Suppressor macrophage (primary cell): ENCODE measurements at places on chromosomes 3 and 15.

DNA sequence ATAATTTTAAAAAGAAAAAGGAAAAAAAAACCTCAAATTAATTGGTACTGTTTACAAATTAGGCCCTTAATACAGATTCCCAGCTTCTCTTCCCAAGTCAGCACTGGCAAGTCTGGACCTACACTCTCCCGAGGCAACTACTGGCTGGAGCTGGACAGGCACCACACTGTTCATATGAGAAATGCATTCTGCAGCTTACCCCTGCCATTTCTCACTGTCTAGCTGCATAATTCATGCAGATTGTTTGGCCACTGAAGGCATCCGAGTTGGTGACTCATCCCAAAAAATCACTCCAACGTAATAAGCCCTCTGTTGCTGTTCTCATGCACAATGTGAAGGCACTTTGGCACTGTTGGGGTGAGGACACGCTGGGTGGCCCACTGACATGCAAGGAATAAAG is 45.3 kb downstream of the ROPN1B start:
- DNase-seq, result no peak

DNA sequence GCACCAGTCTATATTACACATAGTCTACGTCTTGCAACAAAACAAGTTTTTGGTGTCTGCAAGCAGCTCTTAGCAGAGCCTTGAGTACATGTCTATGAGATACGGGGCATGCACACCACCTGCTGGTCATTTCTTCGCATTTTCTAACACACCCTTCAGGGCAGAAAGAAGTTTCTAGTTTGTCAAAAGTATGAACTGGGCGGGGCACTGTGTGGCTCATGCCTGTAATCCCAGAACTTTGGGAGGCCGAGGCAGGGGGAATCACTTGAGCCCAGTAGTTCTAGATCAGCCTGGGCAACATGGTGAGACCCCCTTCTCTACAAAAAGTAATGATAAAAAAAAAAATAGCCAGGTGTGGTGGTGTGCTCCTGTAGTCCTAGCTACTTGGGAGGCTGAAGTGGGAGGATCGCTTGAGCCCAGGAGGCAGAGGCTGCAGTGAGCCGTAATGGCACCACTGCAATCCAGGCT is 64.2 kb upstream of the ARL8B start:
- peak; percentile 89 for DNase-seq

- DNase-seq, result peak; percentile 63
Observed at GRCh38 chr3:27632431-27633223, 89.5 kb downstream of the EOMES start.

- peak; percentile 50 for DNase-seq
Observed at GRCh38 chr3:112777811-112778210, 68.9 kb downstream of the CD200R1L start.

DNA sequence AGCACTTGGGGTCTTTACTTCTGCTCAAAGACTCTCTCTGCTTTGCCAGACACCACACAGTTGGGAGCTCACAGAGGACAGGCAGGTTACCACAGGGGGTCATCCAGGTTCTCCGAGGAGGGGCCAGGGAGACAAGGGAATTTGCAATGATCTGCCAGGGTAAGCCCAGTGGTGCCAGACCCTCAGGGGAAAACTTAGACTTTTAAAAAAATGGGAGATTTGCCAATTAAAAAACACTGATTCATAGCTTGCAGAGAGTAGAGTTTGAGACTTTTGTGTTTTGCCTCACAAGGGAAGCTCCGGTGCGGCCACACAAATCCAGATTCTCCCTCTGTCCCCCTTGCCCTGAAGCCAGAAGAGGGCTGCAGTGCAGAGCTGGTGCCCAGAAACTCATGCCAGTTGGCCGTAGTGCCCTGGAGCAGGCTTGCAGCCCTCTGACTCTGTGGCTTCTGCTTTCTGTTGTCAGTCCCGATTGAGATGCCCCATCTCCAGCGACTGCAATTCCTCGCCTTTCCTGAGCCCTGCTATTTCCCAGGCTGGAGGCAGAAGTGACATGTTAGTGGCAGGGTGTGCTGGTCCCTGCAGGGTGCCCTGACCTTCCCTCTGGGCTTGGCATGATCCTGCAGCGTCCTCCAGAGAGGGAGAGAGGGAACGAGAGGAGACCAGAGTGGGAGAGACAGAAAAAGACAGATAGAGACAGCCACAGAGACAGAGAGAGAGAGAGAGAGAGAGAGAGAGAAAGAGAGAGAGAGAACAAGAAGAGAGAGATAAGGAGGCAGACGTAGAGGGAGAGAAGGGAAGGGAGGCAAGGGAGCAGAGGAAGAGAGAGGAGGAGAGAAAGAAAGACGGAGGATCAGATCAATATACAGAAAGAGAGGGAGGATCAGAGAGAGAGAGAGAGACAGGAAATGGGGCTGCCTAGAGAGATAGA is 46.0 kb downstream of the RHCG start:
- no peak for DNase-seq

DNA sequence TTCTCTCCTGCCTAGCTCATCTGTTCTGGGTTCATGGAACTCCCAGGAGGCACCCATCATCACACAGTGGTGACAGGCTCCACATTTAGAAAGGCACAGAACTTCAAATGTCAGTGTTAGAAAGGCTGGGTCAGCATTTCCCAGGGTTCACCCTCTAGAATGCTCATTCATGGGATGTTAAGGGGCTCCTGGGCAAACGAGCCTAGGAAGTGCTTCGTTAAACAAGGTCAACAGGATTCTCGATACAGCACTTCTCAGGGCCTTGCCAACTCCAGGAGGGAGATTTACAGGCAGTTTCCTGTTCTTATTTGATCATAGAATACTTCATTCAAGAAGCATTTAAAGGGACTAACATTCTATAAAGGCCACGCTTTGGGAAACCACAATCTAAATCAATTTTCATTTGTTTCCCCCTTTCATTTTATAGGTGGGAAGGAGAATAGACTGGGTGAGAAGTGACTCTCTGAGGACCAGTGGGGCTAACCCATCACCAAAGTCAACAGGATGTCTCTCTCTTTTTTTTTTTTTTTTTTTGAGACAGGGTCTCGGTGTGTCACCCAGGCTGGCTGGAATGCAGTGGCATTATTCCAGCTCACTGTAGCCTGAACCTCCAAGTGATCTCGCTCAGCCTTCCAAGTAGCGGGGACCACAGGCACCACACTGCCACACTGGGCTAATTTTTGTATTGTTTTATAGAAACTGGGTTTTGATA is 14.3 kb downstream of the IGDCC4 start:
- no peak for DNase-seq

DNA sequence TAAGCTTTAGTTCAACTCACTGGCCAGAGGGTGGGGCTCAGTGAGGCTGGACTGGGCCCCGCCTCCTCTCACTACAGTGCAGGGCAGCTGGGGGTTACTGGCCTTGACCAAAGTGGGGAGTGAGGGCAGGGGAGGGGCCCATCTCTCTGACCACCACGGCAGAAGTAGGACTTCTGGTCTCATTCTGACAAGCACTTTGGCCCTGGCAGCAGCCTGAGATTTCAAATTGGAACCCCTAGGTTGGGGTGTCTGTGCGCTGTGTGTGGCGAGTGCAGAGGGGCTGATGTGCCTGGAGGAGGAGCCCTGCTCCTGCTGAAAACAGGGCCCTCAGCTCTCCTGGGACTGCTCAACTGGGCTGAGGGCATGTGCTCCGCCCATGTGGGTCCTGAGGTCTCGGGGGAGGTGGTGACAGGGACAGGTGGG is 60.3 kb upstream of the RPL32 start:
- DNase-seq, result no peak

- no peak for DNase-seq
Observed at GRCh38 chr3:100396967-100397366, 3.9 kb downstream of the TOMM70 start.

GRCh38 chr3:118859950-118860349 is 174.7 kb downstream of the IGSF11 start:
- DNase-seq, result no peak

GRCh38 chr3:134640378-134640777 is 10.4 kb downstream of the KY start:
- no peak for DNase-seq

- no peak for DNase-seq
Observed at GRCh38 chr3:10268116-10268515, 19.9 kb downstream of the TATDN2 start.

DNA sequence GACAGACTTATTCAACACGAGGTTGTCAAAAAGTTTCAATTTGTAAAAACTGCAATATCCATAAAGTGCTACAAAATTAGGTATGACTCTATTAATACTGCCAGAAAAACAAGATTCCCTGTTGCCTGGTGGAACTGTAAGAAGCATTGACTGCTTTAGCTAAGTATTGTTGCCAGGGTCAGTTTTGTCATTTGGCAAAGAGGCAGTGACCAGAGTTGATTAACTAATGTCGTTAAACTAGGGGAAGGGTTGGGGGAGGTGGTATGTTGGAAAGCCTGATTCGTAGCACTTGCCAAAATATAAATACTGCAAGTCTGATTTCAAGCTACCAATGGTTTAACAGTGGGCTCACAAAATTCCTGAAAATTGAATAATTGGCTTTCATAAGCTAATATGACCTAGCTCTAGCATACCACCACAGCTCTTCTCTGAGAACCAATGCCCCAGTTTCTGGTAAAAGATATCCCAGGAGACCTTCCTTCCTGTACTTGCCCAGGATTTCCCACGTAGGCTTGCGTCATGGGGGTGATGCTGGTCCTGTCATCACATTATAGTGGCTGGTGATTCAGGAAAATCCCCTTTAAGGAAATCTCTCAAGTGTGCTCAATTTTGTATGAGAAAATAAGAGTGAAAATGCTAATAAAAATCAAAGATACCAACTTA is 266.4 kb upstream of the TBC1D5 start:
- DNase-seq, result no peak

GRCh38 chr3:181470349-181470748 is 241.4 kb upstream of the SOX2 start:
- DNase-seq, result no peak

GRCh38 chr3:58085616-58086015 is 77.4 kb downstream of the FLNB start:
- DNase-seq, result no peak

DNA sequence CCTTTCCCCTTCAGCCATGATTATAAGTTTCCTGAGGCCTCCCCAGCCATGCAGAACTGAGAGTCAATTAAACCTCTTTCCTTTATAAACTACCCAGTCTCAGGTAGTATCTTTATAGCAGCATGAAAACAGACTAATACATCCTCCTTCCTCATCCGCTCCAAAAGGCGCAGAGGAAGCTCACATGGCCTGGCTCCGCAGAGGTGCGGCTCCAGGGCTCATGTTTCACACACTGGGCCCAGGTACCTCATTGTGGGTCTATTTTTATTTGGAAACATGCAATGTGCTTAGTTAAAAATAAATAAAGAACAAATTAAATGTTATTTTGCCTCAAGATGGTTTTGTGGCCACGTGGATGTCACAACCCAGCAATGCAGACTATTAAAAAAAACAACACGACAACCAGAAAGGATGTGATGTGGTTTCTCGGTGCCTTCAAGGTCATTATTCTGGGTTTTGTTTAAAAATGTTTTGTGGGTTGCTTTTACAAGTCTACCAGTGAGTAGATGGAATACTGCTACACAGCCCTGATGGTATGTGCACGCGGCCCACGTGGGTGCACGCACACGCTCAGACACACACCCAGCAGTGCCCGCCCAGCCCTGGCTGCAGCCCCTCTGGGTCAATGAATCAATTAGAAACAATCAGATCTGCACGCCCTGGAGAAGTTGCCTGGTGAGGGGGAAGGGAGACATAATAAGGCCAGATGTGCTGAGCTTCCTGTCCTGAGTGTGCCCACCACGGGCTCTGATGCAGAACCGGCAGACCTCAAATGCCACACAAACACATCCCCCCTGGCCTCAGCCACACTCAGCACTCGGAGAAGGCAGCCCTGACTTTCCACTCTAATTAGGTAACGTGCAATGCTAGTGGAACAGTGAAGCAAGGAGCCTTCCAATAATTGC is 140.1 kb downstream of the ADAMTS17 start:
- DNase-seq, result no peak

DNA sequence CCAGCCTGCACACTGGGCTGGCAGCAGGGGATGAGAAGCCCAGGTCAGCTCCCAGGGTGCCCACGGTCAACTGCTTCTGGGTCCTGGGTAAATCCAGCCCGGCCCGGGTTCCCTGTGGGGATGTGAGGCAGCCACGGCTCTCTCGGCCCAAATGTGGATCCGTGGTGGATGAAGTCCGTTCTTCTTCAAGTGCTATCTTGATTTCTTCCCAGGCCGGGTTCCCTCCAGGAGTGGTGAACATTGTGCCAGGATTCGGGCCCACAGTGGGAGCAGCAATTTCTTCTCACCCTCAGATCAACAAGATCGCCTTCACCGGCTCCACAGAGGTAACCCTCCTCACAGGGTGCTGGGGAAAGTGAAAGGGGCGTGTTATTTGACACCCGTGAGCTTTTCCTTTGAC is 16.1 kb downstream of the ALDH1A3 start:
- DNase-seq, result no peak

DNA sequence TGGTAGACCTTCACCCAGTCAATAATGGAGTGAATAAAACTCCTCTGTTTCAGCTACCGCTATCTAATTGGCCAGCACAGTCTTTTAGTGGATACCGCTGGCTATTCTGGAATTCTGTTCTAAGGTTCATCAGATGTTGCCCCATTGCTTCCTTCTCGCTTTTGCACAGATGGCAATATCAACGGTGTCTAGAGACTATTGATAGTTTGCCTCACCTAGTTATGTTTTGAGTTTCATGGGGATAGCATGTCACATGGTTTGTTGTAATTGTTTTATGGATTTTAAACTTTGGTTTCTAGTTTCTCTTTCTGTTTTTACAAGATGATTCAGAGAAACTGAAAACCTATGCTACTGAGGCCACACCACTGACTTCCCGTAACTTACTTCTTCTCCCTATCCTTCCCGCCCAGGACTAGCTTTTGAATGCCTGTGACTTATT is 2.0 kb downstream of the XRN1 start:
- peak; percentile 41 for DNase-seq

- no peak for DNase-seq
Observed at GRCh38 chr3:55059027-55059629, 131.3 kb upstream of the LRTM1 start.

DNA sequence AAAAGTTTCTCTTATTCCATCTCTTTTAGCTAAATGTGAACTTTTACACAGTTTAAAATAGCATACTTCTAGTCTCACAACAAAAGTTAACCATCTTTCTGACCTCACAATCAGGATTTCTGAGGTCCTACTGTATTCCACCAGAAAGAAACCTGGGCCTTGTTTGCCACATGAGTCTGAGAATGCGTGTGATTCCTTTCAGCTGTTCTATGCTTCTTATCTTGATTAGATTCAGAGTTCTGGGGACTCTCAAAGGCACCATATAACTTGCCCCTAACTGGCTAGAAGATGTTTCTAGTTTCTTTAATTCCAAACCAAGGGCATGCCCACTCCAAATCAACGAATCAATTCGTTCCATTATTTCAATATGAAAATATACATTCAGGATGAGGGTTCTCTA is 131.1 kb downstream of the ATP8B4 start:
- no peak for DNase-seq

- DNase-seq, result no peak
Observed at GRCh38 chr3:146390957-146391356, 78.4 kb downstream of the PLSCR2 start.

DNA sequence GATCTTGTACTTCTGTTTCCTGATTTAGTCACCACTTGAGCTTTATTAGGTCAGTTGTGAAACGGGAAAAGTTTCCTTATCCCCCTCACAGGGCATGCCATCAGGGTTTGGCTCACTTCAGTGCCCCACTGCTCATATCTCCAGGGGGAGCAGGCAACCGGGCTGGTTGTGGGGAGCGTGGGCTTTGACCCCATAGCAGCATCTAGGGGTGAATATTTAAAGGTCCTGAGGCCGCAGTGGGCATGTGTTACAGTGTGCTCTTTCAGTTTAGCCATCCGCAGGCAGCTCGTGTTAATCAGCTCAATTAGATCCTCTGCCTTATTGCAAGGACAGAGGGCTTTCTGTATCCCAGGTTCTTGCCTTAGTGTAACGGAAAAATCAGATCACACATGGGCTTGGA is 71.9 kb downstream of the MRPL46 start:
- no peak for DNase-seq

- DNase-seq, result no peak
Observed at GRCh38 chr3:109132801-109133473, 3.6 kb upstream of the C3orf85 start.
